A549 (cell line): ENCODE measurements at places on chromosomes 7 and 10.

DNA sequence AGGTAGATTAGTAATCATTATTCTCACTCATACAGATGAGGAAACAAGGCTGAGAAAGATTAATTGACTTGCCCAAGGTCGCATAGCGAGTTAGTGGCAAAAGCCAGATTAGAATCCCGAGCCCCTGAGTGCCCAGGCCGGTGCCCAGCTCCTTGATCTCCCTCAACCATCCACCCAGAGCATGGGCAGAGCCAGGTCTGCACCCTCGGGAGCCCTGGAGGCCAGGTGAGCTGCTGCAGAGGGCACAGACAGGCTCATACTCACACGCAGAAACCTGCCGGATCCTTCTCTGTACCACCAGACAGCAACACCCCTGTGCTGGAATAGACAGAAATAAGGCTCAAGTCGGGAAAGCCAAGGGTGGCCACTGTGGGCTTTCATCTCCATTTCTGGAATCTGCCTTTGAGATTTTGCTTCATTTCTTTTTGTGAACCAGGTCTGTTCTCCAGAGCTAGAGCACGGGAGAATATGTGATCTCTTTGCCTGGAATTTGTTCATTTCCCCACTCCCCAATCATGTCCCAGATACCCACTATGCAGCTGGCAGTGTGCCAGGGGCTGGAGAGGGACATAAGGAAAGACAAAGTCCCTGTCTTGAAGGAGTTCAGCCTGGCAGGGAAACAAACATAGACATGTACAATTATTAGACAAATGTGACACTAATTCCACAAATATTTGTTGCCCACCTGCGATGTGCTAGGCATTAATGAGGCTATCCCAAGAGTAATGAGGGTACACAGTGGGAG lies 5.5 kb downstream of the AFAP1L2 start:
- DNase-seq: no peak

- peak; percentile 46 for DNase-seq
Measured at GRCh38 chr7:51428217-51428887, 111.7 kb upstream of the COBL start.

DNA sequence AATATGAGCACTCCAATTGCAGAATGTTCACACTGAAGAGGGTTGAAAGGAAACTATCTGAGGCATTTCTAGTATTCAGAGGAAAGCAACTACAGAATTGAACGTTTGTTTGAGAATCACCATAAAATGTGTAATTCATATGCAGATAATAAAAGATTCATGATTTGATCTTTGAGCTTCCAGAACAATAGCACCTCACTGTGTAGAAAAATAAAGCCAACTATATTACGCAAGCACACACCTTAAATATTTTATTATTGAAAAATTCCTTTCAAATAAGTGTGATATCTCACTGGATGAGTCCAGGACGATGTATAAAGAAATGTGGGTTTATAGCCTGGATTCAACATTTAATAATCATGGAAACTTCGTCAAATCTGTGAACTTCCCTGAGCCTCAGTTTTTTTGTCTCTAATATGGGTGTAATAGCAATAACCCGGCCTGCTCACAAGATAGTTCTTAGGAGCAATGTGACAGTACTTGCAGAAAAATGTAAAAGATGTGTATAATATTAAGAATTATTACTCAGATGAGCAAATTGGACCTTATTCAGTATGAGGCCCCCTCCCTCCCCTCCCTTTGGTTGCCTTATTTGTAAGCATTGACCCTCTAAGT lies 11.5 kb upstream of the CAV2 start:
- DNase-seq: no peak

DNA sequence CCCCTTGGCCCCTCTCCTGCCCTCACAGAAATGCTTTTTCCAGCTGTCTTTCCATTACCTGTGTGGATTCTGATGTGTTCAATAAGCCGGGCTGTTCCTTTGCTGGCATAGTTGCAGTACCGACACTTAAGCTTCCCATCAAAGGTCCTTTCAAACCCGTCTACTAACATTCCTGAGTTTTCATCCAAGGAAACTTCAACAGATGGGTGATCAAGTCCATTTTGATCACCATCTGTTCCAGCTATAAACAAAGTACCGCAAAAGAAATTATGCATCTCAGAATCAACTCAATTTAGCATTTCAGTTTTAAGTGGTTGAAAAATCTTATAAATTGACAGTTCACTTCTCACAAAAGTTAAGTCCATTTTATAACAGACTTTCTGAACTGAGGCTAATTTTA lies 12.7 kb downstream of the IKZF5 start:
- no peak for DNase-seq

GRCh38 chr10:44242091-44242490 lies 142.8 kb downstream of the CXCL12 start:
- DNase-seq: no peak
